ENCODE measurements at places on chromosomes 6 and 20.

GRCh38 chr6:42441697-42442081, 10.0 kb downstream of the TRERF1 start:
- no peak for DNase-seq

GRCh38 chr6:111813237-111813636, 60.0 kb downstream of the FYN start:
- DNase-seq = no peak

DNA sequence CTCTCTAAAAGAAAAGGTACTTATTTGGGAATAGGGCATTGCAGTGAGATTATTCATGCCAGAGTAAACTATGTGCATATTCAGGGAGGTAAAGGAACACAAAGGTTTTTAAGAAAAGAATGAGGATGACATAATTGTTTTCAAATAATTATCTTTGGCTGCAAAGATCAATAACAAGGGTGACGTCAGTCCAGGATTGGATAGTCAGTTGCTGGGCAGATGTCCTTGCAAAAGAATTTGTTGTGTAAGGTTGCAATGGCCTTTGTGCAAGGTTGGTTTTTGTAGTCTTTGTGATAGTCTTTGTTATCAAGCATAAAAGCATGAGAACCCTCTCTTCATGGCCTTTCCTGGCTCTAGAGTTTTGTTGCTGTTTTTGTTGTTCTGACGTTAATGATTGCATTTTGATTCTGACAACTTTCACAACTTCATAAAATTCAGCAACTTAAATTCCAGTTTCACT, 17.7 kb downstream of the LOC128125822 start:
- DNase-seq = no peak

- DNase-seq = no peak
Observed at GRCh38 chr6:456358-456867, 64.9 kb downstream of the IRF4 start.

- peak; percentile 85 for DNase-seq
Observed at GRCh38 chr6:53043581-53043980, 21.6 kb upstream of the FBXO9 start.

DNA sequence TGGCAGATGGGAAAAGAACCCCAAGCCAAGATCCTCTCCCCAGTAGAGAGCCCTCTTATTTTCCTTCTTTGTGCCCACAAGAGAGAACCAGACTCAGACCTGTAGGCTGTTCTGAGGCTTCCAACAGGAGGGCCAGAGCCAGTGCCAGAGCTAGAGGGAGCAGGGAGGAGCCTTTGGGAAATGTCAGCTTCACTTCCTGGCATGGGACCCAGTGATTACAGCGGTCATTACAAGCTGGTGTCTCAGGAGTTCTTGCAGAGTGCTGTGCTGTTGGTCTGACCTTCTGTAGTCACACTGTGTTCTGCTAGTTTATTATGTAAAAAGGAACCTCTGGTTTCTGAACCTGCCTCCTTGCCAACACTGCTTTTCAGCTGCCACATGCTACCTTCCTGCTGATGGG, 38.9 kb downstream of the STK35 start:
- DNase-seq = no peak

- DNase-seq = no peak
Observed at GRCh38 chr6:150987855-150988464, 122.5 kb downstream of the MTHFD1L start.

DNA sequence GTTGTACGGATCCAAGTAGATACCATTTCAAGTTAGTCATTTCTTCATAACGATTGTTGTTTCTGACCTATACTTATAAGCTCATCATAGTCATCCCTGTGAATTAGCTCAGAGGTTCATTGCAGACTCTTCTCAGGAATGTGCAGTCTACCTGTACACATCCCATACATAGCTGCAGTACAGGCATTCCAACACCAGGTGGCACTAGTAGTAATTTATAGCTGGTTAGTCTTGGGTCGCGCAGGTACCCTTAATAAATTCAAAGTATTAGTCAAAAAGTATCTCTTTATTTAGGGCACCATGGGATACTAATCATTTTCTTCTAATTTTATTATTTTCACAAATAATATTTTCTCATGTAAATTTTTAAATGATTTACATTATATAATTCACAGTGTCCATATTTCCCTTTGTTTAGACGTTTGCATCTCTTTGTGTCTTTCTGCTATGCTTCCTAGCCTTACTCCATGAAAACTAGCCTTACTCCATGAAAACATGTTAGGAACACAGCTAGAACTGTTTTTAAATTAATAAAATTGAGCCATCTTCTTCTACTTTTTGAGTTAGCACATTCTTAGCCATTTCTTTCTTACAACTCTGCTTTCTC, 128.6 kb upstream of the FAM83B start:
- peak; percentile 19 for DNase-seq

GRCh38 chr6:160995271-160995670, 3.7 kb downstream of the MAP3K4 start:
- no peak for DNase-seq

DNA sequence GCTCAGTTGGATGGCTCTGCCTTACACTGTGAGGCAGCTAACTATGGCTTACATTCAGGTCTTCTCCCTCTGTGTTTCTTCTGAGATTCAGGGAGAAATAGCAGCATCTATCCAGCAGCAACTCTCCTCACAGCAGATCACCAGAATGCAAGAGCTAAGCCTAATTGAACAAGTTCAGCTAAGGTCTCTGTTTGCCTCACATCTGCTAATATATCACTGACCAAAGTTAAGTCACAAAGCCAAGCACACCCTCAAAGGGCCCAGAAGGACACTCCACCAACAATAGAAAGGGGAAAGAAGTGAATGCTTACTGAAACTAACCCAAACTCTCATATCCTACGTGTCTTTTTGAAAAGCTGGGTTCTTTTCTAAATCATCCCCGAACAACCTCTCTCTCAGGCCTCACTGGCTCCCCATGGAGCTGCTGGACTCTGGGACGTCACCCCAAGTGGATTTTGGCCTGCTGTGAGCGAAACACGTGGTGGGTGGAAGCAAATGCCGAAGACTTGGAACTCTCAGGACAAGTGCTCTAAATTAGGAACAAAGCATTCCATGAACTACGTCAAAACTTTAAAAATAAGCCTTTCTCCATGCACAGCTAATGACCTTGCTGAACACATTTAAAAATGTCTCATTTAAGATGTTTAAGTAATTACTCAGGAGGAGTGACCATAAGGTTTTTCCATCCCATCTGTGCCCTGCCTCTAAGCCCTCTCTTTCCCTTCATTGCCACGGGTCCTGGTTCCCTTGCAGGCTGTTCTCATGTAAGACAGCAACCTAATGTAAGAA, 167.5 kb upstream of the PLCB4 start:
- peak; percentile 72 for DNase-seq

- no peak for DNase-seq
Observed at GRCh38 chr6:16265351-16266341, 27.3 kb downstream of the GMPR start.

DNA sequence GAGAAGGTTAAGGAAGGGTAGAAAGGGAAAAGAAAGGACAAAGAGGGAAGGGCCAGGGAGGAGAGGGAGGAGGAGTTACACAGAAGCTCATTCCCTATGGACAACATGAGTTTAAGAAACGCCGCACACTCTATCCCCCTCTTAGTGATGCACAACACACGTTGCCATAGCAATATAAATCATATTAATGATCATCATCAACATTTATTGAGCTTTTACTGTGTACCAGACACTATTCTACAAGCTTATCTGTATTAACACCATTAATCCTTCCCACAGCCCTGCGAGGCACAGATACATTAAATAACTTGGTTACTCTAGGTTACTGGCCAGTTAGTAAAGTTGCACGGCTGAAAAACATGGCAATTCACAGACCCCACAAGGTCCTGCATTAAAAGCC, 234.8 kb downstream of the PTPRT start:
- no peak for DNase-seq

DNA sequence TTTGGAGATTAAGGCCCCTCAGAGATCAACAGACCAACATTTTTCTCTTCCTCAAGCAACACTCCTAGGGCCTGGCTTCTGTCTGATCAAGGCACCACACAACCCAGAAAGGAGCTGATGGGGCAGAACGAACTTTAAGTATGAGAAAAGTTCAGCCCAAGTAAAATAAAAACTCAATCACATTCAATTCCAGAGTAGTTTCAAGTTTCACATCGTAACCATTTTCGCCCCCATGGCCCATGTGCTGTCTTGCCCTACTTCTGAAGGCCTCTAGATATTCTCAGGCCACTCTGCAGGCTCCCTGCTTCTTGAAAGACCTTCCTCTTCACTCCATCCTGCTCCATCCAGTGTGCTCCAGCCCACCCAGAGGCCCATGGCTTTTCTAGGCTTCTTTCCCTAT, 4.2 kb downstream of the IL17A start:
- no peak for DNase-seq

DNA sequence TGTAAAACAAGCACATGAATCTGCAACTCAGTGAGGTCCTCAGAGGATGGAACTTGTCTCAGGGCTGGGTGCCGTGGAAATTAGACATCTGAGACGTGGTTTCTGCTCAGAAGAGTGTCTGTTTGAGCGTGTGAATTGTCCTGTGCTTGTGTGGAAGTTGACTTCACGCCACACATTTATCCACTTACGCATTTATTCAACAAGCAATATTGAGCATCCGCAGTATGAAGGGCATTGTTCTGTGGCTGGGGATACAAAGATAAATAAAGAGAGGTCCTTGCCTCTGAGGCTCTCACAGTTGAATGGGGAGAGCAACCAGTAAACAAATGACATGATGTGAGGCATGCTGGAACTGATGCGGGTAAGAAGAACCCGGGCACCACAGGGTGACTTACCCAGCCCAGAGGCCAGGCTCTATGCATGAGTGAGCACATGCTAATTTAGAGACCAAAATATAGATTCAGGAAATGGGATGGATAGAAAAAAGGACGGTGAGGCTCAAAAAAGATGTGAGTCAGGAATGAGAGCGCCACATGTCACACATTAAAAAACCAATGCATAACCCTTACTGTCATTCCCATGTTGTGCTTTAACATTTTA, 60.4 kb downstream of the SOBP start:
- no peak for DNase-seq

- no peak for DNase-seq
Observed at GRCh38 chr6:82842721-82843120, 222.9 kb downstream of the UBE3D start.
